Kidney tubule cell (primary cell): ENCODE measurements at places on chromosomes 7 and 10.

DNA sequence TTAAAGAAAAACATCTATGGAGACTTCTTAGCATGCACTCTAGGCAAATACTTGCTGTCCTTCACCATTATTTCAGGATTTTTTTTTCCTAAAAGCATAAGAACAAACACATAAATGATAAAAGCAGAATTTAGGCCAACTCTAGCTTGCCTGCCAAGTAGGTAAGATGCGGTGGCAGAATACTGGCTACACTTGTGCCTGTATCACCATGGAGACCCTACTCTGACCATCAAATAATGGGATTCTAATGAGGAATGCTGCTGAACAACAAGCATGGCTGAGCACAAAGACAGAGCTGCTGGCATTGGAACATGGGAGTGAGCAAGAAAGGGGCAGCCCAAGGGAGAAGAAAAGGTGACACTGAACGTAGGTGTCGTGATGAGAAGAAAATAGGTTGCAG is 18.5 kb upstream of the TAS2R40 start:
- DNase-seq: no peak

DNA sequence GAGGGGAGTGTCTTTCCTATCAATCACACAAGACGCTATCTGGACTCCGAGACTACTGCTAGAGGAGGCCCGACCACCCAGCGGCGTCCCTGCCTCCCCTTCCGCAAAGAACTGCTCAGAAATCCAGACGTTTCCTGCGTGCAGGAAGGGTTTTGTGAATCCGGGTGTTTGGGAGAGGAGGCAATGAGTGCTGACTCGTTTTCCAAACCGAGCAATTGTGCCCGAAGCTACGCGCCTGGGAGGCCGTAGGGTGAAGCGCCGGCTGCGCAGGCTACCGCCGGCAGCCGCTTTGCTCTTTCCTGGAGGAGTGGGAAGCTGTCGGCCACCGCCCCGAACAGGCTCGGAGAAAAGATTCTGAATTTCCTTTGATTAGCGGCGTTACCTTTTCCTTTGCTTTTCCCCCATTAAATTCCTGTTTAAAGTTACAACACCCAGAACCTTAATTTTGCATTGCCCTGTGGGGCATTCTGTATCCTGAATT is 5.3 kb downstream of the VAX1 start:
- no peak for DNase-seq

- DNase-seq: peak; percentile 35
Observed at GRCh38 chr10:58638388-58638787, 125.7 kb downstream of the BICC1 start.

DNA sequence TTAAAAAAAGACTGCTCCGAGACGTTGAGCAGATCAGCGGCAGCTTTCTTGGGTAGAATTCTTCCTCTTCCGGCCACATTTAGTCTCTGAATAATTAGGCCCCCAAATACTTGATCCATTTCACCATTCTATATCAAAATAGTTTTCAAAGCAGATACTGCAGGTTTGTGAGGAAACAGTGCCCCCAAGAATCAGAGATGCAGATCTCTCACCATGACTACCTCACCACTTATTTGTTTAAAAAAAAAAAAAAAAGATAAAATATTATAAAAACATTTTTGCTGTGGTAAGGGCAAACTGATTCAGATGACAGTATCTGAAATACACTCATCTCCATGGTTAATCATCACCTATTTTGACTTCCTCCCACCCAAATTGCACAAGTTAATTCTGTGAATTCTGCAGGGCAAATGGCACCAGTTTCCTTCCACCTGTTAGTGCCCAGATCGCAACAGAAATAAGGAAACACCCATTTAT is 210.4 kb downstream of the FAM107B start:
- peak; percentile 74 for DNase-seq

DNA sequence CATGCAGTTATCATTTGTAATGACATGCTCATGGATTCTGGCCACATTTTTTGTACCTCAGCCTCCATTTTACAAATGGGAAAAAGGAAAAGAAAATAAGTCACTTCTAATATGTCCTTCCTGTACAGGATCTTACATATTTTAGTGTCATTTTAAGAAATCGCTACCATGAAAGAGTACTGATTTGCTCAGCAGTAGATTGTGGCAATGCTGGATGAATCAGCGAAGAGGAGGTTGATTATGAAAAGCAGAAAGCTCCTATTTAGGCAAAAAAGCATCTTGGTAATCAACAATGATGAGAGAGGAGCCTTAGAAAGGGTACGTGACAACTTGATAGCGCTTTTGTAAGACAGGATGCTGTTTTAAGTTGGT is 522.9 kb downstream of the PARD3 start:
- no peak for DNase-seq

DNA sequence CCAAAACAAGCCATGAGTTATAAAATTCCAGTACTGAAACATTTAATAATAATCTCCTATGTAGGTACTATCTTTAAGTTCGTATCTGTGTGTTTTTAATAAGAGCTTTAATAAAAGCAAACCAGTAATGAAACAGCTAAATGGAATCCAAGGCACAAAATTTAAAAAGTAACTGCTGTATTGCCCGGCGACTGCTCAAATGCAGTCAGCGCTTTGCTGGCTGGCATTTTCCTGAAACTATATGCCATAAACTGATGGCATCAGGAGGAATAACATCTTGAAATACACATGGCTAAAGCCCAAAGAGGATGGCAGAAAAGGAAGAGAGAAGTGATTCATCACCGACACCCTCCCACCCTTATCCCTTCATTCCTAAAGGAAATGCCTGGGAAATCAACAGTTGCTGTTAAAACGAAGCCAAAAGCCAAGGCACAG is 133.1 kb downstream of the CUBN start:
- DNase-seq: no peak

DNA sequence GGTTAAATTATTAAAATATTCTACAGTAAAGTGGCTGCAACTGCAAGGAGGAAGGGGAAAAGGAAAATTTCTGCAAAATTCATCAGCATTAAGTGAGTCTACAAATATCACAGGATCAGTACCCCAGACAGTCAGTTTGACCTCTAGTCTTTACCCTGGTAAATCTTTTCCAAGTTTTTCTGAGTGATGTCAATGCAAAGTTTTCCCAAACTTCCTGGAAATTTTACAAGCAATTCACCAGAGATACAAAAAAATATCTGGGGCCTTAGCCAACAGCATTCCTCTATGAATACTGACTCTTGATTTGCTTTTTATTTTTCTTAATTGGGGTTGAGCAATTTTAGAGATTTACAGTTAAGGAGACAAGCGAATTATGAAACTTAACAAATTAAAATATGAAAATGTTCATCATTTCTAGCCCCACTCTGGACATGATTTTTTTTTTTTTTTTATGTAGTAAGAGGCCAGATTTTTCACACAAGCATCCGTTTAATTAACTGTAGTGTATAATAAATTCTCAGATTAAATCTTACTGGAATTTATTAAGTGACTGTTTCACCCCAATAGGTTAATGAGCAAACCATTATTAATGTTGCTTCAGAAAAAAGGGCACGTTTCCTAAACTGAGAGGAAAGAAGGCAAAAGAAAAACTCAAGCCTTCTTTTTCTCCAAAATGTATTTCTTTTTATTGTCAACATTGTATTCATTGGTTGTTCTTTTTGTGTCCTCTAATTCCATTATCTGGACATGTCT is 539.5 kb upstream of the FZD8 start:
- peak; percentile 34 for DNase-seq

- DNase-seq: no peak
Observed at GRCh38 chr10:2049560-2049959, 312.2 kb upstream of the ADARB2 start.

- DNase-seq: no peak
Observed at GRCh38 chr7:50914460-50914859, 131.8 kb upstream of the GRB10 start.

DNA sequence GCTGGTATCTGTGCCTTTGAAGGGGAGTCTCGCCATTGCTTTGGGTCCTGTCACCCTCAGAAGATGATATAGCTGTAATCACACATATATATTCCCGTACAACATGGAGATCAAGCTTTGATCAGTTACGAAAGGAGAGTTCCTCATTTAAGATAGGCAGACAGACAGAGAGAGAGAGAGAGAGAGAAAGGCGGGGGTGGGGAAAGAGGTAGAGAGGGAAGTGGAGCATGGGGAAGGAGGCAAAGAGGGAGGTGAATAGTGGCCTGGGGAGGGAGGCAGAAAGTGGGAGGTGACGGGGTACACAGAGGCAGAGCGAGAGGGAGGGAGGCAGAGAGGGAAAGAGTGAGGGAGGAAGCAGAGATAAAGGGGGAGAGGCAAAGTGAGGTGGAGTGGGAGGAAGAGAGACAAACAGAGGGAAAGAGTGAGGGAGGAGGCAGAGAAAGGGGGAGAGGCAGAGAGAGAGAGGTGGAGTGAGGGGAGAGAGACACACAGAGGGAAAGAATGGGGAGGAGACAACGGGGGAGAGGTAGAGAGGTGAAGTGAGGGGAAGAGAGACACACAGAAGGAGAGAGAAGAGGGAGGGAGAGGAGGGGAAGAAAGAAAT is 44.6 kb upstream of the C1QL3 start:
- no peak for DNase-seq

GRCh38 chr7:116229366-116229765 is 19.0 kb downstream of the TES start:
- DNase-seq: no peak

GRCh38 chr7:55439627-55440026 is 74.5 kb downstream of the LANCL2 start:
- DNase-seq: no peak

DNA sequence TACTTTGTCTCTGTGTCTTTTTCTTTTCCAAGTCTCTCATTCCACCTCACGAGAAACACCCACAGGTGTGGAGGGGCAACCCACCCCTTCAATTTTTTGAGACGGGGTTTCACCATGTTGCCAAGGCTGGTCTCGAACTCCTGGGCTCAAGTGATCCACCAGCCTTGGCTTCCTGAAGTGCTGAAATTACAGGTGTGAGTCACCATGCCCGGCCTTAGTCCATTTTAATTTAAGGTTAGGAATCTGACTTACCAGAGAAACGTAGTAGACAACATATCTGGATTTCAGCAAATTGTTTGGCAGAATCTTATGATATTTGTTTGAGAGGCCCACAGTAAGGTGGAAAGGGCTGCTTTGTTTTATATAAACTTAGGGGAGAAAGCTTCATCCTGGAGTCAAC is 3.2 kb upstream of the NFKB2 start:
- DNase-seq: no peak

DNA sequence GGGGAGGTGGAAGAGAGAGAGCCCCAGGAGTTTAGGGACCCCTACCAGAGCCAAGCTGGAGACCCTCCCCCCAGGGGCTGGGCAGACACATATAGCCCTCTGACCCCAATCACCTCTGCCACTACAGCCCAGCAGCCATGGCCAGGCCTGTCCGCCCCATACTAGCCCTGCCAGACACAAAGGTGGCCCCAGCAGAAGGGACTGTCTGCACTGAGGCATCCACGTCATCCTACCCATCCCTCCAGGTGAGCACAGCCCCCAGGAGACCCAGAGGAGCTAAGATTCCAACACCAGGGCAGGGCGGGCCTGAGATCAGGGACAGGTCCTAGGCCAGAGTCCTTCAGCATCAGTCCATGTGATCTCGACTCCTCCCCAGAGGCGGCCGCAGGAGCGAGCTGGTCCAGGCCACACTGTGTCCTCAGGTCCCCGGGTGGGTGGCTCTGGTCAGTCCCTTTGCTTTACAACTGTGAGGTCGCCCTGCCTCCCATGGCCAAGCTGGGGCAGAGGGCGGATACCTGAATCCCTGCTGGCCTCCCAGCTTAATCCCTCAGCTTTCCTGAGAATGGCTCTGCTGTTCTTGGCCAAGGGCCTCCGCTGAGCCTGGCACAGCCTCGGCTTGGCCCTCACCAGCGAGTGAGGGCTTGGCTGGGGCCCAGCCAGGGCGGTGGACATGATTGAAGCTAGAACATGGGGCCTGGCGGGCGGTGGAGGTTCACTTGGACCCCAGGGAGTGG is 14.3 kb upstream of the ELN start:
- DNase-seq: no peak

DNA sequence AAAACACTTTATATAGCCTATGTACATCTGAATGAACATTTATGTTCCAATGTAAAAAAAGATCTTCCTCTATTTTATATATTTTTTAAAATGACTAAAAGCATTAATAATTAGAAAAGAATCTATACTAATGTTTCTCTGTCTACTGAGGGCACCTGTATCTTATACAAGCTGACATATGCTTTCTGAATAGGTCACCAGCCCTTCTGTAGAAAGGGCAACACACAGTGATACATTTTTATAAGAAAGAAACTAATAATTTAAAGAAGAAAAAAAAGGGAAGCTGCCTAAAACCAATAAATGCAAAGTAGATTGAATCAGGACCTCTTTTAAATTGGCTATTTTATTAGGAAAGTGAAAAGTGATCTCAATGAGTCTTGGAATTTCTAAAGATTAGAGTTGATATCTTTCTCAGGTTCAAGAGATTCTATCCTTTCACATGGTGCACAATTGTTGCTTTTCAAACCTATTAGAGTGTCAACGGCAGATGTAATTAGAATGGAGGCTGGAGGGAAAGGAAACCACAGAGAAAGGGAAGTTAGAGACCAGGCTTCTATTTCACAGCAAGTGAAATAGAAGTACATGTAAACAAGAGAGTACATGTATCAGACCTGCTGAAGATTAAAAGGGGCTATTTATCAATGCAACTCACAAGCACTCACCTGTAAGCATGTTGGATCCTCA is 6.3 kb downstream of the MTPN start:
- DNase-seq: no peak

DNA sequence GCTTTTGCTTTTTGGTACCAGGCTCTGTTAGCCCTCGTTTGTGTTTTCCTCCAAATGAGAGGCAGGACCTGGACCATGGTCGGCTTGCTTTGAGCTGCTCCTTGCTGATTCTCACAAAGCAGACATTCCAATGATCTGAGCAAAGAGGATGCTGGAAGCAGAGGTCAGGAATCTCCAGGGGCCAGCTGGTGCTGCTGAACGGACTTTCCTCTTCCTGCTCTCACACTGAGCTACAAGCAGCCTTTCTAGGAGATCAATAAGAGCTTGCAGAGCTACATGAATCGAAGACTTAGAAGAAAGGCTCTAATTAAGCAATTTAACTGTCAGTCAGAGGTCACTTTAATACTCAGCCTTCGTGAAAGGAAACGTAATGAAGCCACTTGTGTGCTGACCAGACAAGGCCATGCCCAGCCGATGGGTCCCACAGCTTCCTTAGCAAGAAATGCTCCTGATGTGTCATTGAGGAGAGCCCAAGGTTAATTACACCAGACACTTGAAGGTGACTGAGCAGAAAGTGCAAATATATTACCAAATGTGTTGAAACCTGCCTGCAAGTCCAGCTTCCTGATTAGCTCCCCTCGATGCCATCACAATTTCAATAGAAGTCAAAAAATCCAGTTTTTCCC is 151.3 kb upstream of the RSU1 start:
- peak; percentile 92 for DNase-seq

GRCh38 chr10:62638062-62638477 is 166.4 kb upstream of the ADO start:
- peak; percentile 26 for DNase-seq

- DNase-seq: peak; percentile 86
Observed at GRCh38 chr10:78925800-78926319, 142.9 kb upstream of the ZMIZ1 start.
